ENCODE measurements at places on chromosomes 4 and X.

- no peak for DNase-seq
Measured at GRCh38 chr4:87046121-87046551, 111.3 kb downstream of the AFF1 start.

DNA sequence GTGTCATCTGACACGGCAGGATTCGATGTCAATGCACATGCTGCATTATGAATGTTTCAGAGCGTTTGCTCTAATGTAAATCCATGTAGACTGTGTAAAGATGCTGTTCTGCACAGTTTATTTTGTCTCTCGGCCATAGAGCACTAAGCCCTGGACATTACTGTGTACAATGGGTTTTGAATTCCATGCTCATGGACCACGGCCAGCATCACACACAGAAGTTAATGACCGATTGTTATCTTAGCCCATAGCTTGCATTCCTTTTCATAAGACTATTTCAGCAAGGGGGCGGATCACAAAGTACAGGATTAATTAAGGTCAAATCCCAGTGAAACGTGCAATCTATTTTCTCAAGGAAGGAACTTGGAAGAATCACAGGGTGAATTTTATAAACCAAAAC, 286.1 kb upstream of the TENM3 start:
- no peak for DNase-seq

DNA sequence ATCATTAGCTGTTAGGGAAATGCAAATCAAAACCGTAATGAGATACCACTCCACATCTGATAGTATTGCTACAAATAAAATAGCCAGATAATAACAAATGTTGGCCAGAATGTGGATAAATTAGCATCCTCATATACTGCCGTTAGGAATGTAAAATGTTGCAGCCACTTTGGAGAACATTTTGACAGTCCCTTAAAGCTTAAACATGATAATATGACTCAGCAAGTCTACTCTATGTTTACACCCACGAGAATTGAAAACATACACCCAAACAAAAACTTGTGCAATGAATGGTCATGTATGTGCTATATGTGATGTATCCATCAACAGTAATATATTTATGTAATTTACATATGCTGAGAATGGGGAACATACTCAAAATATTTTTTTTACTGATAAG, 78.2 kb downstream of the GSTCD start:
- no peak for DNase-seq

DNA sequence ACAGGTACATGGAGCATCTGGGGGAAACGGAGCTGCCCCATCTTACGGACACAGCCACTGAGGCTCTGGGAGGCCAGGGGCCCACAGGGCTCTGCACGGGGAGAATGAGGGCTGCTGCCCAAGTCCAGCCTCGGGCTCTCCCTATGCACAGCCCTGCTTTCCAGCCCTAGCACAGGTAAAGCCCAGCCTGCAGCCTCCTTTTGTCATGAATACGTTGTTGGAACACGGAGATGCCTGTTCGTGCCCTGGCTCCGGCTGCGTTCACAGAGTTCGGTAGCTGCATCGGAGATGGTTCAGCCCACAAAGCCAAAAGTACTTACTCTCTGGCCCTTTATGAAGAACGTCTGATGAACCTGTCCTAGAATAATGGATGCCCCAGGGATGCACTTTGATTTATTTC, 68.7 kb upstream of the AFAP1 start:
- DNase-seq = no peak

DNA sequence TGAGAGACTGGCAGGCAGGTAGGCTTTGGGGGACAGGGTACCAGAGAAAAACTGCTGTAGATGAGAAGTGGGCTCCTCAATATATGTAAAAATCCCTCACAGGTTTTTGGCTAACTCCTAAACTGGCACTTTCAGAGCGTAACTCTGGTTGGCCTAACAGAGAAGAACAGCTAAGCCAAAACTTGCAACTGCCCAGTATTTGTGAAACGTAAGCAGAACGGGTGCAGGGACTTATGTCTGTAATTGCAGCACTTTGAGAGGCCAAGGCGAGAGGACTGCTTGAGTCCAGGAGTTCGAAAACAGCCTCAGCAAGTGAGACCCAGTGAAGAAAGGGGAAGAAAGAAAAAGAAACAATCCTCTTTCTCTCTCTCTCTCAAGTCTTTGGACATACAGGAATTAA, 25.0 kb downstream of the EIF4E start:
- no peak for DNase-seq

GRCh38 chrX:13472975-13473374, 96.4 kb upstream of the EGFL6 start:
- DNase-seq = no peak

DNA sequence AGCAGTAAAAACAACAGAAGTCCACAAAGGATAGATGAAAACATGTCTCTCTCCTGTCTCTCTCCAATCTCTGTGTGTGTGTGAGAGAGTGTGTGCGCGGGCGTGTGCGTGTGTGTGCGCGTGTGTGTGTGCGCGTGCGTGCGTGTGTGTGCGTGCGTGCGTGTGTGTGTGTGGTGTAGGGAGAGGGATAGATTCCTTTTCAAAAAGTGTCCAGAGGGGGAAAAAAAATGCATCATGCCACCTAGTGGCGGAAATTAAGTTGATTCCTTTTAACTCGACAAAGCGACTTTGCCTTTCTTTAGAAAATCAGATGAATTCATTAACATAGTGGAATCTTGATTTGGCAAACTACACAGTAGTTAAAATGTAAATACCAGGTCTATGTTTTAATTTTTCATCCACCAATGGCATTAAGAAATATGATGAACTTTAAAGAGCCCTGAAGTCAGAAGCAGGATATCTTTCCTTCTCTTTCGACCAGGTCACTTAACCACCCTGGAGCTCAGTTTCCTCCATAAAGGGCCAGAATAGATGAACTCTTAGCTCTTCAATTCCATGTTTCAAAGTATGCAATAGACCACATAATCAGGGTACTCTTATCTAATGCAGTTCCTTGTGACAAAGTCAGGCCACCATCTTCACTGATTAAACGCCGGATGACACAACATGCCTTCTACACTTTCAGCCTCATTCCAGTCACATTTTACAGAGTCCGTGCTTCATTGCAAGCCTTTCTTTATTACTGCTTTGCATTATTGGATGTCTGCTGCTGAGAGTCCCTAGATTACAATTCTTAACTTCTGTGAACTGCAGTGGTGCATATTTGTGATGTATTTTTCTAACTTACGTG, 162.8 kb downstream of the FBXO8 start:
- DNase-seq = no peak

GRCh38 chr4:34464196-34464595, 1780.1 kb downstream of the ARAP2 start:
- DNase-seq = no peak

- no peak for DNase-seq
Measured at GRCh38 chrX:136768469-136769084, 12.2 kb downstream of the ARHGEF6 start.

- DNase-seq = no peak
Measured at GRCh38 chr4:174709526-174709925, 119.5 kb downstream of the GLRA3 start.
